Dermis blood vessel endothelial cell (primary cell): ENCODE measurements at places on chromosomes 12 and 14.

GRCh38 chr14:20757965-20758364 lies 10.2 kb upstream of the EDDM3B start:
- peak; percentile 60 for DNase-seq

GRCh38 chr14:96989306-96989705 lies 192.1 kb downstream of the VRK1 start:
- DNase-seq = no peak

- no peak for DNase-seq
Measured at GRCh38 chr12:56688846-56689109, 694 bp upstream of the PTGES3 start.

GRCh38 chr12:83122623-83122934 lies 435.9 kb downstream of the TMTC2 start:
- no peak for DNase-seq

- no peak for DNase-seq
Measured at GRCh38 chr14:101859538-101859902, 98.0 kb downstream of the PPP2R5C start.

DNA sequence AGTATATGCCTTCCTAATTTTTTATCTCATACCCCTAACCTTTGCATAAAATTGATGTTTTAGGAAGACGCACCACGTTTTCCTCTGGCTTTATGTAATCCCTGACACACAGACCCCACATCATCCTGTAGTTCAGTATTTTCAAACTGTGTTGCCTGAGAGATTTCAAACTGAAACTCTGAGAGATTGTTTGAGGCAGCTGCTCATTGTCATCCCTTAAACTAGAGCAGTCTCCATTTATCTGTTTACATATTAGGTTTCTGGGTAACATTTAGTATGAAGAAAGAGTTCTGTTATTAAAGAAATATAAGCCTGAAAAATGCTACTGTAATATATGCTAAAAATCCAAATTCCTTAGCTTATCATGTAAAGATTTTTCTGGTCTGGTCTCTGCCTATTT lies 24.3 kb downstream of the MNAT1 start:
- no peak for DNase-seq

- DNase-seq = peak; percentile 17
Measured at GRCh38 chr14:104792101-104792884, 3.3 kb downstream of the AKT1 start.

DNA sequence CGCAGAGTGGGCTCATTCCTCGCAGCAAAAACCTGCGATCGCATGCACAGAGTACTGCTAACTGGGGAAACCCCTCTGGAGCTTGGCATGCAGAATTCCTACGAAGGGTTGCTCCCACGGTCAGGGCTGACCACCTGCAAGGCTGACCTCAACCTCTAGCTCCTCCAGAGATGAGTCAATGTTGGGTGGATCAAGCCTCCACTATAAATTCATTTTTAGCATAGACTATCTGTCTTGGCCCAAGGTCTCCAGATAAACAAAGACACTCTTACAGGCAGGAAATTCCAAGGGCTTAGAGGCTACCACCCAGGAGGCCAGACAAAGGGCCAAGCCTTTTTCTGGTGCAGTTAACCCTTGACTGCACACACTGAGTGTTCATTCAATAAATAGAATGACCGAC lies 296.5 kb downstream of the TMEM132D start:
- no peak for DNase-seq

GRCh38 chr14:89617481-89618329 lies 200.7 kb upstream of the FOXN3 start:
- peak; percentile 55 for DNase-seq

DNA sequence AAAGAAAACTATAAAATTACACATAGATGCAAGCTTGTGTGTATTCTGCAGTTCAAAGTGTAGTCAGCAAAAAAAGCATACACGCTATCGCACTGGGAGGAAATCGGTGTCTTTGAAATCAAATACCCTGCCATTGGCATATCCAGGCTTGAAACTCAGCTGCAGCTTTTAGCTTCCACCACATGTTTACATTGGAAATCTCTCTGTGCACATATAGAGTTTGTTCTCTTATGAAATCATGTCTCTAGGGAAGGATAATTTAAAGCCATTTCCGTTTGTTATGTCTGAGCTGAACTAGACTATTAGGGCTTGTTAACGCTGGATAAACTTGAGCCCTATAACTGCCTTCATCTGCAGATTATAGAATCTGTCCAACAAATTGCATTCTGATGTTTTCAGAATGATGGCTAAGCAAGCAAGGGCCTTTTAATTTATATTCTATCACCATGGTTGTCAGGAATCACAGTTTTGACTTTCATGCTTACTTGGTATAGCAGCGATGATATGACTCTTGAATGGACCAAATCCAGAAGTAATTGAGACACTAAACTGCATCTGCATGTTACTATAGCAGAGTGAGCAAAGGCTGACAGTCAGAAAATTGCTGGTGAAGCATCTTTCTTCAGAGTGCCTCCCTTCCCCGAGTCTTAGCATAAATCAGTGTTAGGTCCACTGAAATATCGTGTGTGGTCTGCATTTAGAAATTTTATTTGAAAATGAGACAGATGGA lies 442.8 kb downstream of the ZFP36L1 start:
- no peak for DNase-seq

DNA sequence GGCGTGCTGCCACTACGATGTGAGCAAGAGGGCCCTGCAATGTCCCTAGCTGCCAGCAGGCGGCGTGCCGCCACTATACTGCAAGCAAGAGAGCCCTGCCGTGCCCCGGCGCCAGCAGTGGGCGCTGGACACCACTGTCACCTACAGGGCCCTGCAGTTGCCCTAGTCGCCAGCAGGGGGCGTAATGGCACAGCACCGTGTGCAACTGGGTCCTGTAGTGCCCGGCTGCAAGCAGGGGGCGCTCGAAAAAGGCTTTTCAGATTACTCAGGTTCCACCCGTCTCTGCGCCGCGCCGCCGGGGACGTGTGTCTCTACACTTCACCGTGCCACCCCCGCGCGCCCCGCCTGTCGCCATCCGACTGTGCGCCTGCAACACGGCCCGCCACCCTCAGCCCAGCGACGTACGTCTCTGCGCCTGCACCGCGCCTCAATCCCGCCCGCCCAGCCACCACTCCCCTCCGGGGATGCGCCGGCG lies 1356.9 kb downstream of the TMEM121 start:
- DNase-seq = peak; percentile 13

- no peak for DNase-seq
Measured at GRCh38 chr14:98259881-98260280, 1012.1 kb downstream of the BCL11B start.

GRCh38 chr14:71320734-71321573 lies 413.7 kb downstream of the PCNX1 start:
- peak; percentile 69 for DNase-seq

- no peak for DNase-seq
Measured at GRCh38 chr12:43835264-43835655, 621 bp upstream of the TMEM117 start.

DNA sequence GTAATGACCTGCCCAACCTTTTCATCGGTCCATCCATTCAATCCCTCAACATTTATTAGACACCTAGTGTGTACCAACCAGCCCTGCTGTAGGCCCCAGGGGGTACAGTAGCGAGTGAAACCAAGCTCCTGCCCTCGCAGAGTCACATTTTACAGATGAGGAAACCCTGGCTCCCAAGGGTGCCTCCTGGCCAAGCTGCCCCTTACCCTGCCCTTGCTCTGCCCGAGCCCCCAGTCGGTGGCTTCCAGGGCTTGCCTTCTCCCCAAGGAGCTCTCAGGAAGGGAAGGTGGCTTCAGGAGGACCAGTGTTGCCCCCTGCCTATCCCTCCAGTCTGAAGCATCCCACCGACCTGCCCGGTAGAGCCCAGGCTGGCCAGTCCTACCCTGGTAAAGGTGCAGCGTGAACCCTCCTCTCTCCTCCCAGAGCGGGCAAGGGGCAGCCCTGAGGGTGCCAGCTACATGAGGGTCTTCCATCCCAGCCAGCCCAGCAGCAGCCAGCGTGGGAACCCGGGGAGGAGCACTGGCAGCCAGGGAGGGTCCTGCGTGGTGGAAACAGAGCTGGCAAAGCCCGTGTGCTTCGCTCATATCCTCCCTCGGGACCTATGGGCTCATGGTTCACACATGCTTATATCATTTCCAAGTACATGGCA lies 670 bp upstream of the BEGAIN start:
- DNase-seq = peak; percentile 15

DNA sequence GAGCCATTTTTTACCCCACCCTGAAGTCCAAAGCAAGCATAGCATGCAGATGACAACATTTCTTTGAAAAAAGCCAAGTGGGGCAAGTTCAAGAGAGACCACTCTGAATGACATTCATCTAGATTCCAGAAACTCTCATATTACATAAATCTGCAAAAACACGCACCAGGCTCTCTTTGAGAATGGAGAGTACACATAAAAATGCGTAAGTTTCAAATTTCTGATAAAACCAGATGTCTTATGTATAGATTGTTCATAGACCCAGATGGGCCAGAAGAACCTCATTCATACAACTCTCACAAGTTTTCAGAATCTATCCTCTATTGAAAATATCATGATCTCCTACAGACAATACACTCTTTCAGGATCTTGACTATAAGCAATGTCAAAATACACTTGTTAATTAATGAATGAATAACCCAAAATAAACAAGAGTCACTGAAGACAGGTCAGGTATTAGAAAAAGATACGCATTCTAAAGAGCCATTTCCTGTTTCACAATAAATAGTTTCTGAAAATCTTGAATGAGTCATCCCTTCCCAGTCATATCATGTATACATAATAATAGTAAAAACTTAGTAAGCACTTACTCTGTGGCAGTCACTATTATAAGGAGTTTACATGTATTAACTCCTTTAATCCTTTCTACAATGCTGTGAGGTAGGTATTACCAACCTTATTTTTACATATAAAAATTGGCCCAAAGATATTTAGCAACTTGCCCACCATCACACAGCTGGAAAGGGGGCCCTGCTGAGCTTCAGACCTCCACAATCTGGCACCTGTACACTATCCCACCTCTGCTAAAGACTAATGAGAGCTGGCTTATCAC lies 72.0 kb downstream of the PPP2R5E start:
- DNase-seq = peak; percentile 63

DNA sequence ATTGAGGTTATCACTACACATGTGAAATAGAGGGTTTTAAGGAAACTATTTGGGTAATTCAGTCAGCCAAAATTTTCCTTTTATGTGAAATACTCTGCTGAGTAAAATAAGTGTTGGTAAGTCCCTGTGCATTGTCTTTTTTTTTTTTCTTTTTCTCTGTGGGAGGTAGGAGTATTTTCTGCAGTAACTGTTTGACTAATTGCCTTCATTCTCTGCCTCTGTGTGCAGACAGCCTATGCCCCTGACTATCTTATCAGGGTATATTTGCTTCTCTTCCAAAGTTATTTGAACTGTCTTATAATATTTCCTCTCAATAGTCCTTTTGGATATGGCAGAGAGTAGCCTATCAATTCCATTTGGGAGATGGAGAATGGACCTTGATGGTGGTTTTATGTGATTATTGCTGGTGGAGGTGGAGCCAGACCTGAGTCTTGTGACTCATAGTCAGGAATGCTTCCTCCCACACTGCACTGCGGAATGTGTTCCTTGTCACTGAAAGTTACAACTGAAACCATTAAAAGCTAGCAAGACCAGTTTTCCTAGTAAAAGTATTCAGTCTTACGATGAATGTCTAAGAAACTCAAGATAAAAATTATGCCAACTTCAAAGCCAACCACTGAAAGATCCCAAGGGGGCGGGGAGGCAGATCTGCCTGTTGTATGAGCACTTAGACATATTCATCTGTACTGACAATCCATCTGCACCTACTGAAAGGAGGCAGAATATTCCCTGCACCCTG lies 40.9 kb upstream of the STXBP6 start:
- DNase-seq = no peak

DNA sequence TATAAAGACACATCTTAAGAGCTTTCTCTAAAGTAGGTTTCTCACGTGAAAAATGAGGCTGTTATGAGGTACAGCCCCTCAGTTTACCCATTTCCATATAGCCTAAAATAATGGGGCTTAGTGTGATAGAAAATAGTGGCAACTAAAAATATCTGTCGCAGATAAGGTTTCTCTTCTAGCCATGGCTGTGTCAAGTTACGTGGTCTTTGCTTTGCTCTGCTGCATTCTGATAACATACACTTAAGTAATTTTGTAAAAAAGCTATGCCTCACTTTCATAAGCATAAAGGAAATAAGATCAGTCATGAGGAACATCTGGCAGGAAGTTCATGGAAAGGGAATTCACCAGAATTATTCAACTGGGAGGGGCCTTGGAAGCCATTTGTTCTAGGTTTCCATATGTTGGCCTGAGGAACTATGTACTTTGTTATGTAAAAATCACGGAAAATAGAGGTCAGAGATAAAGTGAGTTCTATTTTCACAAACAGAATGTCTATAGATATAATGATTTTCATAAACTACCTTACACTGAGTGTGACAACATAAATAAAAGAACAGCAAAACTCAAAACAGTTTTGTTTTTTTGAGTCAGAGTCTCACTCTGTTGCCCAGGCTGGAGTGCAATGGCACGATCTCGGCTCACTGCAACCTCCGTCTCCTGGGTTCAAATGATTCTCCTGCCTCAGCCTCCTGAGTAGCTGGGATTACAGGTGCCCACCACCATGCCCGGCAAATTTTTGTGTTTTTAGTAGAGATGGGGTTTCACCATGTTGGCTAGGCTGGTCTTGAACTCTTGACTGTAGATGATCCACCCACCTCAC lies 195.6 kb upstream of the KRR1 start:
- peak; percentile 89 for DNase-seq

GRCh38 chr14:104238424-104239184 lies 100.2 kb downstream of the KIF26A start:
- no peak for DNase-seq

- no peak for DNase-seq
Measured at GRCh38 chr14:64688811-64689281, 15.4 kb upstream of the PLEKHG3 start.

DNA sequence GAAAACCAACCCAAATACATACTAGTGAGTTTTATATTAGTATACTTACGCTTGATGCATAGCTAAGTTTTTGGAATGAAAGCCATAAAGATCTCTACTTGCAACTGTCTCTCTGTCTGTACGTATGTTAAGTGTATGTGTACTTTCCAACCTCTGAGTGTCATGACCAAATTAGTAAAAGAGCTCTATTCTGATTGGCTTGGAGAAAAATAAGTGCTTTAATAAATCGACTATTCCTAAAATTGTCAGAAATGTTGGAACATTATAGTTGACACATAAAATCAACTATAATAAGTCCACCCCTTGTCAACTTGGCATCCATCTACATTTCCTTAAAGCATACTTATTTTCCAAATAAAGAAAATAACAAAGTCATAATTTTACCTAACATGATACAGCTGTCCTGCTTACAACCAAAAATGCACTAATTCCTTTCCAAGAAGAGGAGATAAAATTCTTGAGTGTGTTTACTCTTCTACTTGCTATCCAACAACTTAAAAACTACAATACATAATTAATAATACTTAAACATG lies 507.4 kb upstream of the ATP2B1 start:
- no peak for DNase-seq
